Activated CD4-positive, alpha-beta T cell treated with anti-CD3 and anti-CD28 coated beads for 1 hour (primary cell): ENCODE measurements at places on chromosomes 12 and 14.

DNA sequence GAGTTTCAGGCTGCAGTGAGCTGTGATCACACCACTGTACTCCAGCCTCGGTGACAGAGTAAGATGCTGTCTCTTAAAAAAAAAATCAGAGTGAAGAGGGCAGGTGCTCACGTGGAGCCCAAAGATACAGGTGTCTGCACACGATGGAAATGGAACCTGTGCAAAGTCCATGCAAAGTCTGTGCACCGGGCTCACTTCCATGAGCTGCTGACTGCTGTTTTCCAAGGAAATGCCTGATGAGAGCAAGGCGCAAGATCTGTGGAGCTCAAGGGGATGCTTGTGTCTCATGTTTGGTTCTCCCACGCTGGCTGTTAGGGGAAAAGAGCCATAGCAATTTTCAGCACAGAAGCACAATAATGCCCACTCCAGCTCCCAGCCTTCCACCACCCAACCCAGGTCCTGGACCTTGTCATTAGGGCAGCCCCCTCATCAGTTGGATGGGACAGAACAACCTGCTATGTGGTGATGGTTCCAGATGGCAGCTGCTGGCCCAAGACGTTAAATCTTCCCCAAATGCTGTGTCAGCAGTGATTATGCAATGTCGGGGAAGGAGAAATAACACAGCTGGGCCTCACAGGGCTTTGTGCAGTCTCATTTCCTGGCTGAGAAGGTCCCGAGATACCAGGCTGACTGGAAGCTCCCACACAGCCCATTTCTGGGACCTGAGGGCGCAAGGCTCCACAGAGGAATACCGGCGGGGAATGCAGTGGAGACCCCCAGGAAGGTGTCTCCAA lies 27.9 kb upstream of the DICER1 start:
- no peak for DNase-seq

DNA sequence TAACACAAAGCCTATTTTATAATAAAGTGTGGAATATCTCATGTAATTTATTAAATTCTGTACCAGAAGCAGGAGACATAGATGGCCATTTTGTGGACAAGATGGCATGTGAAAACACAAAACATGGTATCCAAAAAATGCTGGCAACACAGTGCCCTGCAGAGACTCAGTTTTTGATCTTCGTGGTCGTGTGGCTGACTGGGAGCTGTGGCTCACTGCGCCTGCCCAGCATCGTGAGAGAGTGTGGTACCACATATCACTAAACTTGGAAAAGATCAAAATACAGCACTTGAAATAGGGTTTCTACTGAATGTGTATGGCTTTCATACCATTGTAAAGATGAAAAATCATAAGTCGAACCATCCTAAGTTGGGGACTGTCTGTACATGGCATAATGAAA lies 43.0 kb upstream of the MANSC4 start:
- no peak for DNase-seq

- DNase-seq, result no peak
These were observed 23.8 kb upstream of the LRTM2 start for GRCh38 chr12:1796515-1797010.

DNA sequence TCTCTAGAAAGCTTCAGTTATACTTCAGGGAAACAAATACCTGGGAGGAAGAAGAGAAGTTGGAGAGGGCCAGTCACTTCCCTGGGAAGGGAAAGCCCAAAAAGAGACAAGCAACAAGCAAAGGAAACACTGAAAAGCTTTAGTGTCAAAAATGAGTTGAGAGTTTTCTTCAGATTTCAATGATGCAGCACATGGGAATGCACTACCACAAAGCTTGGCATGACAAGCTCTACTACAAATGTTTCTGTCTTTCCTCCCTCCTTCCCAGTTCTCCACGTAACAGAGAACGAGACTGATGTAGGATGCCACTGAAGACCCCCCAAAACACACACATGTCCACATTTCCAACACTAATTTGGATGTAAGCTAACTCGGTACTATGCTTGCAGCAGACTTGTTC lies 26.8 kb upstream of the ADAMTS20 start:
- no peak for DNase-seq

GRCh38 chr12:5043589-5044419 lies at the start of gene KCNA5:
KCNA5 (plus strand) TSS chr12:5043879; CDS start chr12:5044148, 269 bp downstream.
- DNase-seq, result no peak

GRCh38 chr12:52346593-52346992 lies 20.7 kb downstream of the KRT85 start:
- DNase-seq, result no peak

DNA sequence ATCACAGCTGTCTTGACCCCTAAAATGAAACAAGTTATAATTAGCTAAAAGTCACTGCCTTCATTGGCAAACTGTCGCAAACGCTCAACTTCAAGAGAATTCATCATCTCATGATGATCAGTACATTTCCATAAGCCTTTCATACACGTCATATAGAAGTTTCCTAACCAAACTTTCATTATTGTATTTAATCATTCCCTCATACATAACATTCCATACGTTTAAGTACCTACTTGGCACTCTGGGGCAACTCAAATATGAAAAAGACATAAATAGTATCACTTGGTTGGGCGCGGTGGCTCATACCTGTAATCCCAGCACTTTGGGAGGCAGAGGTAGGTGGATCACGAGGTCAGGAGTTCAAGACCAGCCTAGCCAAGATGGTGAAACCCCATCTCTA lies 12.4 kb upstream of the PPP2R5E start:
- DNase-seq, result no peak

DNA sequence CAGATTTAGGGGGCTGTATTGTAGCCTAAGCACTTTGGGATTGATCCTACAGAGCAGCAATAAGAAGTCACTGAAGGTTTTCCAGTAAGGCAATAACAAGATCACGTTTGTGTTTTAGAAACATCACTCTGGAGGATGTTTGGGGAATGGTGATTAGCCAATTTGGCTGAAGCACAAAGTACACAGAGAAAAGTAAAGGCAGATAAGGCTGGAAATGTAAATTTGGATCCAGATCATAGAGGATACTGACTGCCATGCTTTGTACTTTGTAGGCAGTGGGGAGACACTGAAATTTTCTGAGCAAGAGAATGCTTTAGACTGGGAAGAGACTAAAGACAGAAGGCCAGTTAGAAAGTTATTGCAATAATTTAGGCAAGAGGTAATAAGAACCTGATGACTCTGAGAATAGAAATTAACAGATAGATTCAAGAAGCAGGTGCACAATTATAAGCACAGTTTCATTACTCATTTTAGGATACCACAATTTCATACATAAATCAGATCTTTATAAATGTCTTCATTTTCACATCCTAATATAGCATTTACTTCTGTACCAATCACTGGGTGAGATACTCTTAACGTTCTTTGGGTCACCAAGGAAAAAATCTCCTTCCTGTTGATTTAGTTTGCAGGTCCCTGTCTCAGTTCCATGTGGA lies 314.5 kb upstream of the GARIN6 start:
- no peak for DNase-seq
